Activated CD8-positive, alpha-beta memory T cell treated with anti-CD3 and anti-CD28 coated beads, Interleukin-2, amount 50 U/mL, for 4 hours (primary cell): ENCODE measurements at places on chromosomes 1 and 21.

DNA sequence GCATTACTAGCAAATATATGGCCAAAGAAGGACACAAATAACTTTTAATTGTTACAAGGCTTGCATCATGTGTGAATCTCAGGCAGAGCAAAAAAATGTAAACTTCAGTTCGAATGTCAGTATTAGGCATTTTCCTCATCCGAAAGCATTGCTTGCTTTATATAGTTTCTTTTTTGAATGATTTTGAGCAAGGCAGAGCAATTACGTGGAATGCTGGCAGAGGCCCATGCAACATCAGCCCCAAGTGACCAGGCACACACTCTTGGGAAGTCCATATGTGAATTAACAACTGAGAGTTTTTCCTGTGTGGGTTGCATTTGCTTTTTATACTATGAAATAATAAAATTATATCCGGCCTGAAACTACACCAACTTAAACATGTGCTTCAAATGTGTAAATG, 274.8 kb downstream of the PTPRC start:
- no peak for DNase-seq

GRCh38 chr1:14755518-14756252, 157.2 kb downstream of the KAZN start:
- no peak for DNase-seq

- DNase-seq: no peak
These were observed 59.5 kb downstream of the PTGS2 start for GRCh38 chr1:186620566-186621350.

GRCh38 chr1:29235955-29236711, at the start of gene PTPRU:
Gene PTPRU, plus strand, starts transcription at chr1:29236522. Its CDS starts 123 bp downstream, at chr1:29236645.
- DNase-seq: peak; percentile 83

DNA sequence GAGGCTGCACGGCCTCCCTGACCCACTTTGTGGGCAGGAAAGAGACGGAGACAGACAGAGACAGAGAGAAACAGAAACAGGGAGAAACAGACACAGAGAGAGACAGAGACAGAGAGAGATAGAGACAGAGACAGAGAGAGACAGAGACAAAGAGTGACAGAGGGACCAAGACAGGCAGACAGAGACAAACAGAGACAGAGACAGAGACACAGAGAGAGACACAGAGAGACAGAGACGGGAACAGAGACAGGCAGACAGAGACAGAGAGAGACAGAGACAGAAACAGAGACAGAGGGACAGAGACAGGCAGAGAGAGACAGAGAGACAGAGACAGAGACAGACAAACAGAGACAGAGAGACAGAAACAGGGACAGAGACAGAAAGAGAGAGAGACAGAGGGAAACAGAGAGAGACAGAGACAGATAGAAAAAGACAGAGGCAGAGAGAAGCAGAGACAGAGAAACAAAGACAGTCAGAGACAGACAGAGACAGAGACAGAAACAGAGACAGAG, 3.1 kb downstream of the COL6A1 start:
- no peak for DNase-seq
